Activated CD4-positive, alpha-beta T cell treated with anti-CD3 and anti-CD28 coated beads, Interleukin-2, amount 10 ng/mL, durations not matched to agents 7 days and 5 days (primary cell): ENCODE measurements at places on chromosomes 13 and 19. TPM values are rescaled to one million over a fixed set of nuclear protein-coding genes. Genes with fewer than 3 reads are reported as not detected.

DNA sequence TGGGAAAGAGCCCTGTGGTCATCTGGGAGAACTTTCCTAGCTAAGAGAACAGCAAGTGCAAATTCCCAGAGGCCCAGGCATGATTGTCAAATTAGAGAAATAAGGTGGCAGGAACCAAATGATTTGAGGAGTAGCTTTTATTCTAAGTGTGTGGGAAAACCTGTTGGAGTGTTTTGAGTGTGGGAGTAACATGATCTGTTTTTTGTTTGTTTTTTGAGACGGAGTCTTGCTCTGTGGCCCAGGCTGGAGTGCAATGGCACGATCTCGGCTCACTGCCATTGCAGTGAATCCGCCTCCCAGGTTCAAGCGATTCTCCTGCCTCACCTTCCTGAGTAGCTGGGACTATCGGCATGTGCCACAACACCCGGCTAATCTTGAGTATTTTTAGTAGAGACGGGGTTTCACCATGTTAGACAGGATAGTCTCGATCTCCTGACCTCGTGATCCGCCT lies 2.4 kb downstream of the SAE1 start:
- DNase-seq: no peak

GRCh38 chr19:10516671-10517286 lies 468 bp downstream of the S1PR5 start:
- no peak for DNase-seq

GRCh38 chr13:46526100-46526735 lies 26.8 kb upstream of the LRCH1 start:
- no peak for DNase-seq

PPP5C gene
- total RNA-seq: 102 TPM

- no peak for DNase-seq
These were observed 5.1 kb upstream of the COMP start for GRCh38 chr19:18796239-18796638.

DNA sequence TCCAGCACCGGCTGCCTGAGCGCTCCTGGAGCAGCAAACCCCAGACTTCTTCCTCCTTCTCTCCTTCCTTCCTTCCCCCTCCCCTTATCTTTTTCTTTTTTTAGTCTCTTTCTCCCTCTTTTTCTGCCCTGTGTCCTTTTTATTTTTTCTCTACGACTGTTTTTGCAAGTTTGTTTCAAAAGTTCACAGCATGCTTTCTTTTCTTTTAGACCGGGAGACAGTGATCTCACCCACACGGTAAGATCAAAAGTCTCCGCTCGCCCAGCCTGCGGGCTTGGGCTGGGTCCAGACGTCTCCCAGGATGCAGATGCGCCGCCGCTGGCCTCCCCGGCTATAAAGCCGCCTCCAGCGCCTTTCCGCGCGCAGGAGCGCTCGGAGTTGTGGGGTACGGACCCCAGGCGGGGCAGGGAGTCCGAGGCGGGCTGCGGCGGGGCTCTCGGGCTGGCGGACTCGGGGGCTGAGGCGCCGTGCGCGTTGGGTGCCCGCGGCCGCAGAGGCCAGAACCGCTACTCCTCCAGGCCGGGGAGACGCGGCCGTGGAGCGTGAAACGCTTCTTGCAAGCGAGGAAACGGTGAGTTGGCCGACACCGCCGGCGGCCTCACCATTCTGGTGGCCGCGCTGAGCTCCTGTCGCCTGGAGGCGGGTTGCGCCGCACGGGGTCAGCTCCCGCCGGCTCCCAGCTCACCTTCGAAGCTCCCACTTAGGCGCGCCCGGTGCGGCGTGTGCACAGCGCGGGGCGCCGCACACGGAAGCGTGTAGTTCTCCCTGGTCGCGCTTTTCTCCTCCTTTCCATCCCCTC lies 2.0 kb upstream of the TSHZ3 start:
- DNase-seq: no peak

- DNase-seq: no peak
These were observed 13.5 kb downstream of the ERICH4 start for GRCh38 chr19:41456342-41456918.

DNA sequence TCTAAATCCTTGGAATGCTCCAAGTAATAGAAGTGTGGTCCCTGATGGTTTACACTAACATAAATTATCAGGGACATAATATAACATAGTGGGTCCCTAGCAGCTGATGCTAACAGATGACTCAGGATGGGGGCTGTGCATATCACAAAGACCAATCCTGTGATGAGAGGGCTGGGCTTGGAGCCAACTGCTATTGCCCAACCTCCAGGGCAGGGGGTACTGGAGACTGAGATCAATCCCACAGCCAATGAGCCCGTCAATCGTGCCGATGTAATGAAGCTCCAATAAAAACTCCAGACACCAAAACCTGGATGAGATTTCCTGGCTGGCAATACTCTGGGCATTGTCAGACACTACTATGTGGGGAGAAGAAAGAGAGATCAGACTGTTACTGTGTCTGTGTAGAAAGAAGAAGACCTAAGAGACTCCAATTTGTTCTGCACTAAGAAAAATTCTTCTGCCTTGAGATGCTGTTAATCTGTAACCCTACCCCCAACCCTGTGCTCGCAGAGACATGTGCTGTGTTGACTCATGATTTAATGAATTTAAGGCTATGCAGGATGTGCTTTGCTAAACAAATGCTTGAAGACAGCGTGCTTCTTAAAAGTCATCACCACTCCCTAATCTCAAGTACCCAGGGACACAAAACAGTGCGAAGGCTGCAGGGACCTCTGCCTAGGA lies 33.4 kb downstream of the ABCC4 start:
- DNase-seq: no peak

DNA sequence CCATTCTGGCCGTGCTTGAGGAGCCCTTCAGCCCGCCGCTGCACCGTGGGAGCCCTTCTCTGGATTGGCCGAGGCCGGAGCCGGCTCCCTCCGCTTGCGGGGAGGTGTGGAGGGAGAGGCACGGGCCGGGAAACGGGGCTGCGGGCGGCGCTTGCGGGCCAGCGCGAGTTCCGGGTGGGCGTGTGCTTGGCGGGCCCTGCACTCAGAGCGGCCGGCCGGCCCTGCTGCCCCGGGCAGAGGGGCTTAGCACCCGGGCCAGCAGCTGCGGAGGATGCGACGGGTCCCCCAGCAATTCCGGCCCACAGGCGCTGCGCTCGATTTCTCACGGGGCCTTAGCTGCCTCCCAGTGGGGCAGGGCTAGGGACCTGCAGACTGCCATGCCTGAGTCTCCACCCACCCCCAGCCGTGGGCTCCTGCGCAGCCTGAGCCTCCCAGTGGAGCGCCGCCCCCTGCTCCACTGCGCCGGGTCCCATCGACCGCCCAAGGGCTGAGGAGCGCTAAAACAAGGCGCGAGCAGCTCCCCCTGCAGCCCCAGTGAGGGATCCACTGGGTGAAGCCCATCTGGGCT lies 76.5 kb downstream of the PCDH20 start:
- DNase-seq: no peak

DNA sequence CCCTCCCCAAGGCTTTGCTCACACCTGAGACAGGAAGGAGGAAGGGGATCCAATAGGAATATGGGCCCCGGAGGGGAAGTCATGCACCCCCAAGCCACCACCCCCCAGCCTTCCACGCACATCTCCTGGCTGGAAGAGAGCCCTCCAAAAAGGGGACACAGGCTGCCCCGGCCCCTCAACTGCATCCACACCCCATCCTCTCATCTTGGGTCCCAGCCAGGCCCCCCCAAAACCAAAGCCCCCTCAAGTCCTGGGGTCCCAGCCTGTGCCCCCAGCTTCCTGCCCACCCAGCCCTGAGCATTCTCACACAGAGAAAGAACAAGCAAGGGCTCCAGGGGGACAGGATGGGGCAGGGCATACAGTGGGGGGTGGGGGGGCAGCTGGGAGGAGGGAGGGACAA lies 12.1 kb downstream of the SMIM24 start:
- DNase-seq: no peak

- peak; percentile 71 for DNase-seq
These were observed 759 bp downstream of the ZMYM2 start for GRCh38 chr13:19959141-19959830.

- DNase-seq: no peak
These were observed 1.1 kb downstream of the PPP5C start for GRCh38 chr19:46347985-46348384.

TMEM190 gene
- total RNA-seq: not detected

- DNase-seq: peak; percentile 46
These were observed 846 bp upstream of the PRKACA start for GRCh38 chr19:14118165-14119051.

DNA sequence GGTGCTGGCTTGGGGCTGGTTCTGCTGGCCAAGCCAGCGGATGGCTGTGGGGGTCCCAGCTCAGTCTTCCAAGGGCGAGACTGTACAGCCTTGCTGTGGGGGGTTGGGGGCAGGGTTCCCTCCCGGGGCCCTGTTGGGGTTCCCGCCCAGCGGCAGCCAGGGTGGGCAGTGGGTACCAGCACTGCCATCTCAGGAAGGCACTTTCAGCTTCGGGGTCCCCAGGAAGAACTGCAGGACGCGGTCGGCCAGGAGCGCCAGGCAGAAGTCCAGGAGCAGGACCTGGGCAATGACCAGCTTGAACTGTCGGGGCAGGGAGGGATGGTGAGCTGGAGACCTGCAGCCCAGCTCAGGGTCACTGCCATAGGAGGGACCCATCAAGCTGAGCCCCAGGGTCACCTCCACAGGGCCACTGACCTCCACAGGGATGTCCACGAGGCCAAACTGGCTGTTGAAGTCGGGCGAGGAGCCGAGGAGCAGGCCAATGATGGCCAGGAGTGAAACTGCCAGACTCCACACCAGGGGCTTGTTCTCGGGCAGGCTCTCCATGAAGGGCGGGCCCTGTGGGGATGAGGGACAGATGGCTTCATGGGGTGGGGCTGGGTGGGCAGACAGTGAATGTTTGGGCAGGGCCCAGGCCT lies 1.9 kb upstream of the GMIP start:
- DNase-seq: no peak

RASL11A gene
- 0.92 TPM for total RNA-seq

PRSS57 gene
- total RNA-seq: not detected

NLRP11 gene
- not detected for total RNA-seq

DNA sequence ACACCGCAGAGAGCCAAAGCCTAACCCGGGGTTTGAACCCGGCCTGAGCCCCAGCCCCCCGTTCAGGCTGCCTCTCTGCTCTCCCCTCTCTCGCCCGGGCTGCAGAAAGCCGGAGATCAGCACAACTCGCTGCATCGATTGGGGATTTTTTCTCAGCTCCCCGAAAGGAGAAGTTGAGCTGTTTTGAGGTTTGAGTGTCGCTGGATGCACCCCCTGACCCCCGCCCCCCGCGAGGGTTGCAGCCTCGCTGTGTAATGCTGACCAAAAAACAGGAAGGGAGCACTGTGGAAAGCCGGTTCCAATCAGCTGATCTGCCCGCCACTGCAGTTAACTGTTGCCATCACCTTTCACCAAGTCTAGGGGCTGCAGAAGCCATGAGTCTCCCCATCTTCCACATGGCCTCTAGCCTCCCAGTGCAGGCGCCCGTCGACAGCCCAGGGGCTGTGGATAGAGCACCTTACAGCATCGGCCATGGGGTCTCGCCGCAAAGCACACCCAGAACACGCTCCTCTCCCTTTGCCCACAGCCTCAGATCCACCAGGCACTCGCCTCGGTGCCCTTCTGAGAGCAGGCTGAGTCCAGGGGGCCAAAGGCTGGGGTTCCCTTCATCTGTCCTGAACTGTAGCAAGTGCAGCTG lies 34.5 kb downstream of the MYO9B start:
- no peak for DNase-seq

- no peak for DNase-seq
These were observed 44.3 kb downstream of the COLGALT1 start for GRCh38 chr19:17599780-17600179.

- peak; percentile 61 for DNase-seq
These were observed 9.1 kb downstream of the CACTIN start for GRCh38 chr19:3617463-3617862.

- DNase-seq: no peak
These were observed 31.3 kb downstream of the TINCR start for GRCh38 chr19:5536337-5536894.

DNA sequence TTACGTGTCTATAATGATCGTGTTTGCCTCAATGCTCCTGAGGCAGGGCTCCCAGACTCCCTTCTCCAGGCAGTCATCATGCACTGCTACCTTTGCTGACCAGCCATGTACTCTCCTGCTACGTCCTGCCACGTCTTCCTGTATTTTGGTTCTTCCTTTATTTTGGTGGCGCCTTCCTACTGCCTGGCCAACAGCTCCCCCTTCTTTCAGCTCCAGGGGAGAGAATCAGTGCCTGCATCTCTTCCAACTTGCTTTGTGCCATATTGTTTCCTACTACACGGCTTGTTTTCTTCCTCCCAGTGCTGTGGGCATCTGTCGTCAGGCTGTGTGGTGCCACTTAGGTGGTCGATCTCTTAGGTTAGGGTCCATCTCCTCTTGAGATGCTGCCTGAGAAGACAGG lies 96.2 kb downstream of the FGF9 start:
- no peak for DNase-seq

IGFL1 gene
- total RNA-seq: not detected
